Jurkat, Clone E6-1 (cell line): ENCODE measurements at places on chromosomes 3 and 15.

DNA sequence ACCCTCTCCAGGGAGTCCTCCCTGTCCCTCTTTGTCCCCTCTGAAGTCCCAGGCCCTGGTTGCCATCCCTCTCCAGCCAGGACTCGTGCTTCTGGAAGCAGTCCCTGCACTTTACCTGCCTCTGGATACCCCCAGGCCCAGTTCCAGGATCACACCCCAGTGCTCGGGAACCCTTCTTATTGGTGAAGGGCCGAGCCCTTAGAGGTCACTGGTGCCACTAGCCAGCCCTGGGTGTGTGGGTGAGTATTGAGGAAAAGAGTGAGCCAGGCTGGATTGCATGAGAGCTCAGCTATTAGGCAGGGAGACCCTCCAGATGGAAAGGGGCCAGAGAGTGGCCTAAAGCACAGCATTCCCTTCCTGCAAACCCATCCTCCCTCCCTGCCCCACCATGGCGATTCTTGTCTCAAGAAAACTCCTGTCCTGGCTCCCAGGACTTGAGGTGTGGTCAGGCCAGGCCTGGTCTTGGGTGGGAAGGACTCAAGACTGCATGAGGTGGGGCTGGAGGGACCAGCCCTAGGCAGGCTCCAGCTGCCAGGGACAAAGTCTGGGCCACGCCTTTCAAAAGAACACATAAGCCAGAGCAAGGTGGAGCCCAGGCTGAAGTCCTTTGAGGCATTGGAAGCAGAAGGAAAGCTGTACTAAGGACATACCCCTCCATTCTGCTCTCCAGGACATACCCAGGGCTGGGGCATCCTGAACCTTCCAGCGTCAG lies 4.8 kb upstream of the PHGR1 start:
- no peak for DNase-seq

DNA sequence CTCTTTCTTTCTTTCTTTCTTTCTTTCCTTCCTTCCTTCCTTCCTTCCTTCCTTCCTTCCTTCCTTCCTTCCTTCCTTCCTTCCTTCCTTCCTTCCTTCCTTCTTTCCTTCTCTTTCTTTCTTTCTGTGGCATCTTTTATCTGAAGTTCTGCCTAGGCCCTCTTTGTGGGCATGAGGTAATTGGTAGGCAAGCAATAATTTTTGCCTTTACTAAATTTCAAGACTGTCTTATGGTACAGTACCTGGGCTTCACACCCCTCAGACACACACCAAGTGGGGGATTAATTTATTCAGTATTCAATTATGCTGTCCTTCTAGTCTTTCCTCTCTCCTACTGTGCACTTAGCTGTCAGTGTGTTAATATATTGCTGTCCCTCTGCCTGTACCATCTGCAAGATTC lies 155.5 kb downstream of the OXSM start:
- no peak for DNase-seq

DNA sequence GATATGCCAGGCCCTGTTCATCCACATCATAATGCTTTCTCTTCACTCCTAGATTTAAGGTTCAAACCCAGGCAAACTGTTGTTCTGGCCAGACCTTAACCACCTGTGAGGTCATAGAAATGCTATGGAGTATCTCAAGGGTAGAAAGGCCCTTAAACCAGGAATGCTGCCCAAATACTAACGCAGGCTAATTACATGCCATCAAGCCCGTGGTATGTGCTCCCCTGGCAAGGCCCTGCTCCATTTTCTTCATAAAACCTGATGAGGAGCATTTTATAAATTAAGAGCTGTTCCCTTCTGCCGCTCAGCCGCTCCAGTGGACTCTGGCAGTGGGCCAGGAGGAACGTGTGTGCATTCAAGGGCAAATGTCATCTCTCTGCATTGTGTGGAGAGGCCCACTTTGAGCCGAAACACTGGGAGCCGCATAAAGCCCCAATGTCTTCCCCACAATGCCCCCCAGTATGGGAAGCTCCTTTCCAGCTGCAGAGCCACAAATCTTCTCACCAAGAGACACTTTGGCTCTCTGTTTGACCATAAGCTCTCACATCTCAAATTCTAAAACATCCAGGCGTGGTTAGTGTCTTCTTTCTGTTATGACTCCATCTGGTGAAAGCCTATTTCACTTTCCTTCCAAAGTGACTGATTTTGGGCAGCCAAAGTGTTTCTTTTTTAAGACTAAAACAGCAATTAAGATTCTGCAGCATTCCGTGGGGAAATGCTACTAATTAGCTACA lies 210.8 kb upstream of the NR2E3 start:
- DNase-seq, result no peak

GRCh38 chr15:48318131-48318530 lies 13.1 kb upstream of the DUT start:
- DNase-seq, result no peak

GRCh38 chr3:34203386-34203785 lies 405.0 kb downstream of the PDCD6IP start:
- no peak for DNase-seq

DNA sequence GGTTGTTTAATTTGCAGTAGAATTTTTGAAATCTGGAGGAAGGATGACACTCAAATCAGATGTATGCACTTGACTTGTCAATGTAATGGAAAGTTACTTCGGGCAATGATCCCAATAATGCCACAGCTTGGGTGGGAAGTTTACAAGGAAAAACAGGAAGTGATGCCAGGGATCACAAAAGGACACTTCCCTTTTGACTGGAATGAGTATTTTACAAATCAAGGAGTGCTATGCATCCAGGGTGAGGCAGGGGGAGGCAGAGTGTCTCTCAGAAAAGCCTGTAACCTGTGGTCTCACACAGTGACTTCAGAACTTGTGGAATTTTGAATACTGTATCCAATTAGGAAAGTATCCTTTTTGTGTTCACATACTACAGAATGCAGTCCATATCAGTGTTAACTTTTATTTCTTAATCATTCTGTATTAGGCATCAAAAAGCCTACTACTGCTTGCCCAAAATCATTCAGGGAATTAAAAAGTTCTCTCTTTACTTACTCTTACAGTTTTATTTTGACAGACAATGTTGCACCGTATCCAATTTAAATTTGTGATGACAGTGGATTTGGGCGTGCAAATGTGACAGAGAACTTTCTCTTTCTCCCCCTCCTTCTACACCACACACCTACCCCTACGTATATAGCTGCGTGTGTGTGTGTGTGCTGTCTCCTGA lies 445.1 kb downstream of the MECOM start:
- DNase-seq, result no peak
